ENCODE measurements at places on chromosomes 1 and 21.

GRCh38 chr21:37829447-37829846, 86.8 kb downstream of the KCNJ6 start:
- no peak for DNase-seq

DNA sequence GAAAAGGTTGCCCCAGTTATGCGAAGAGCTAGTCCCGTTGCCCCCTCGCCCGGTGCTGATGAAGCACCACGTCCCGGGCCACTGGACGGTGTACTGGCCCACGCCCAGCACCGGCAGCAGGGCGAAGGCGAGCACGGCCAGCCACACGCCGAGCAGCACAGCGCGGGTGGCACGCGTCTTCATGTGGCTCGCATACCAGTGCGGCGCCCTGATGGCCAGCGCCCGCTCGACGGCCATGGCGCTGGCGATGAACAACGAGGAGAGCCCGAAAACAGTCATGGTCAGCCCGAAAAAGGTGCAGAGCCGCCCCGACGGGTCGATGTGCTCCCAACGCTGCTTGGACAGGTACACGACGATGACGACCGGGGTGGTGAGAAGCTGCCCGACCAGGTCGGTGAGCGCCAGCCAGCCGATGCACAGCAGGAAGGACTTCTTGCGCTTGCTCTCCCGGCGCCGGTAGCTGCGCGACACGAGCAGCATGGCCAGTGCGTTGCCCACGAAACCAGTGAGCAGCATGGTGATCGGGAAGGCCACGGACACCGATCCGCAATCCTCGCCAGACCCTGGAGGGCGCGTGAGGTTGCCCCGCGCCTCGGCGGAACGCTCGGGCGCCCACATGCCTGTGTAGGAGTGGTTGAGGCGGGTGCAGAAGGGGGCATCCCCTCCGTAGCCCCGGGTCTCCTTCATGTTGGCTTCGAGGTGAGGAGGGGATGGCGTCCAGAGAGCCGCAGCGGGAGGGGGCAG, 553 bp downstream of the PTGER3 start:
- peak; percentile 12 for DNase-seq

- no peak for DNase-seq
These were observed 109.0 kb downstream of the PGBD5 start for GRCh38 chr1:230316864-230317745.

GRCh38 chr1:183544598-183545297, 45.5 kb downstream of the NCF2 start:
- no peak for DNase-seq

DNA sequence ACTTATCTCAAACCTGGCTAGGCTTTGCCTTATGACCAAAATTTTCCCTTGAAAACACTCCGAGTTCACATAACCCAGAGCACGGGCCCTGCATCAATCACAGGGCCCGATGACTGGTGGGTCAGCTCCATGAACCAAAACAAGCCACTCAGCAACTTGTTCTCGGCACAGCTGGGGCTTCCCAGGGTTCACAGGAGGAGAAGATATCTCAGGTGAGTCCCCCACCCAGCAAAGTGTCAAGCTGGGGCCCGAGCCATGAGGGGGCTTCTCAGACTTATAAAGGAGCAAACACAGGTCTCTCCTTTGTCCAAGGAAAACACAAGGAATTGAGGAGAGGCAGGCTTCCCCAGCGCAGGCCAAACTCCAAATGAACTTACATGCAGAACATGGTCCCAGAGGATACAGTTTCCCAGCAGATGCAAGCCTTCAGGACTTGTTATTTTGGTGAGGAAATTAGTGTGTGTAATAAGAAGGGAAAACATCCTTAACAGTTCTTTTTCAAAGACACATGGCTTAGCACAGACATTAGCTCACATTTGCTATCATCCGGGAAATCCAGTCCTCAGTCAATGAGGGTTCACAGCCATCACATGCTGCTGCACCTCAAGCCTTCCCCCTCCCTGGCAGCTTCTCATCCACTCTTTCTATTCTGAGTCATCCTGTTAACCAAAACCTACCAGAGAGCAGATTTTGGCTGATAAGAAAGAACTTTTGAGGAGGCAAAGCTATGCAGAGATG, 98.1 kb upstream of the NFIA start:
- DNase-seq, result no peak

DNA sequence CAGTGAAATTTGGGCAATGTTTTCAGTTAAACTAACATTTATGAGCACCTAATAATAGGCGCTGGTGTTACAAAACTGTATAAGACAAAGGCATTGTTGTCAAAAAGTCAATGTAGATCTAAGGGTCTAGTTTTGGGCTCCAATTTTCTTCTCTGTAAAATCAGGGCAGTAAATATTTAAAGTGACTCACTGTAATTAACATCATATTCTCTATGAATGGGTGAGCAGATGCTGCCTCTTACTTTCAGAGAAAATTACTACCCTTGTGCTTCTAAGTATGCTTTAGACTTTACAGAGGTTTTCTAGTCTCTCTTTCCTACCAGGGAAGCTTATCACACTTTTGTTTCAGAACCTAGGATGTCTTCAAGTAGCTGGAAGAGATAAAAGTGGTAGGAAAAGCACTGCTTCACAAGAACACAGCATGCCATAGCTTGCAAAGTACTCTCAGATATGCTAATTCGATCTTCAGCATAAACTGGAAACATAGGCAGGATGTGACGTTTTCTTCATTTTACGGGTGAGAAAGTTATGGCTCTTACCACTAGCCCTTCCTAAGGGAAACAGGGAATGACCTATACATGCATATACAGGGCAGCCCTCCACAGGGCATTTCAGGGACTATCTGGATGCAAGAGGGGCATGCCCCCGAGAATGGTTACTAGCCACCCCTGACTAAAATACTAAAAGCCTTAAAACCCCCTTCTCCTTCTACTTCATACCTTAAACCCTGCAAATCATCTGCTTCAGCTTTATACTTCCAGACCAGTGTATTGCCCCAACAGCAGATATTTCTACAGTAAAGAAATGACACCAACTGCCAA, 2.6 kb downstream of the C1orf116 start:
- no peak for DNase-seq

DNA sequence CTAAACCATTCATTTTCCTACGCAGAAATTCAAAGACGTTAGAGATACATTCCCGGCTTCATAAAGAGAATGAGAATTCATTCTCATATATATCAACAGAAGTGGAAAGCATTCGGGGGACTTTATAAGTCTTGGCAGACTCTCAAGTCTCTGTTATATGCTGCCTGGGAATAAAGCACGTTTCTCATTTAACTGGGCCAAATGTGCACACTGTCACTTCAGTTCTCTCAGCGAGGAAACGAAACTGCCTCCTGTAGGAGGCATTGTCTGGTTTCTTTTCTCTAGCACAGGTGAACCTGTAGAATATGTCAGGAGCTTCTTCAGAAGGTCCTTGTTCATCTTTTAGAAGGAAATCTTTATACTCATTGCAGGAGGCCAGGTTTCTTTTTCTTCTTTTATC, 367.6 kb downstream of the PTBP2 start:
- no peak for DNase-seq

DNA sequence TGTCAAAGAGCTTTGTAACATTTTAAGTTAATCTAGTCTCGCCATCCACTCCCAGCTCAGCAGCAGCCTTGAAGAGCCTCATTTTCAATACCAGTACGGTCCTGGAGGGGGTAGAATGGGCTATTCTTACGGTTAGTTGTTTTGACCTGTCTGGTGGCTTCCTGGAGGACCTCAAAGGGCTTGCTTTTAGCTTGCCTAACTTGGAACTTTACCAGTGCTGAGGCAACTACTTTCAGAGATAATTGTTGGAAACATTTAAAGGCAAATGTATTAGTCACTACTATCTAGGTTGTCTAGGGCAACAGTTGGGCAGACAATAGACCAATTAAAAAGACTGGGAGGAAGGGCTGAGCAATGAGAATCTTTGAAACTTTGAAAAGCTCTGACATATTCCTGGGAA, 56.0 kb downstream of the TTLL7 start:
- no peak for DNase-seq

DNA sequence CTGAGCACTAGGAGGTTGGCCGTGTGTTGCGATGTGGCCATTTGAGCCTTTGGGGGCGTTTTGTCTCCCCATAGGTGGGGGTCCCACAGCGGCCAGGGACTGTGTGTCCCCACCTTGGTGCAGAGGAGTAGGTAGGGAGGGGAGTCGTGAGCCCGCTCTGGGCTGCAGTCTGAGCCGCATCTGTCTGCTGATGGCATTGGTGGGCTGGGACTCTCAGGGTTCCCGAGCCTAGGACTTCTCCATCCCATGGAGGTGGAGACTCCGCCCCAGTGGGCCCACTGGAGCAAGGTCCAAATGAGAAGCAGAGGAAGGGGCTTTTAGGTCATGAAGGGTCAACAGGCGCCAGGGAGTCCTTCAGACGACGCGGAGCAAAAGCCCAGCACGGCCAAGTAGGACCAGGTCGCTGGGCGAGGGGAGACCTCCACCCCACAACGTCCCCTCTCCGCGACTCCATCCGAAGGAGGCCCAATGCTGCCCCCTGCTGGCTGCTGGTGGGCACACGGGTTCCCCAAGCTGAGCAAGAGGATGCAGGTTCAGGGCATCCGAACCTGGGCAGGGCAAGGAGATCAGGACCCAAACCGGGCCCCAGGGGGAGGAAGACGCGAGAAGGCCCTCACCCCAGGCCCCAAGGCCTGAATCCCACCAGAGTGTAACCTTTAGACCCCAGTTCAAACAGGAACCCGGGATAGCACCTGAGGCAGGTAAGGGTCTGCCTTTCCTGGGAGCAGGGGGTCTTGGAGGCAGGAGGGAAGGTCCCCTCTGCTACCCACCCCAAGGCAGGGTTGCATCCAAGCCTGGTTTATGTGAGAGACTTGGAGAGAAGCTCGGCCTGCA, 14.9 kb downstream of the TTC34 start:
- DNase-seq, result peak; percentile 48

DNA sequence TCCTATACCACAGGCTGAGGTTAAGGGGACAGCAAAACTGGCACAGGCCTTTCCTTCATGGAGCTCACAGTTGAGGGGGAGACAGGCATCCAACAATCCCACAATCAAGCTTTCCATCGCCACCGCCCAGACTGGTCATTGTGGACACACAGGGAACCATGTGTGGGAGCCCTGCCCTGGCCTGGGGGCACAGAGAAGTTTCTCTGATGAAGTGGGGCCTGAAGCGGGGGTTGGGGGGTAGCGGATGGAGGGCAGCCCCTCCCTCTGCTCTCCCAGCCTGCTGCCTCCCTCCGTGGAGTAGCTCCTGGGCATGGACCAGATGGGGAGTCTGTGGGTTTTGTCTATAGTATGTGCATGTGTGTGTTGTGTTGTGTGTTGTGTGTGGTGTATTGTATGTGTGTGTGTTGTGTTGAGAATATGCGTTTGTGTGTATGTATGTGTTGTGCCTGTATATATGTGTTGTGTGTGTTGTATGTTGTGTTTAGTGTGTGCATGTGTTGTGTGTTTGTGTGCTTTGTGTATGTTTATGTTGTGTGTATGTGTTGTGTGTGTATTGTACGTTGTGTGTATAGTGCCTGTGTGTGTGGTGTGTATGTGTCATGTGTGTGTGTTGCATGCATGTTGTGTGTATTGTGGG, 14.4 kb upstream of the LDLRAP1 start:
- DNase-seq, result no peak

DNA sequence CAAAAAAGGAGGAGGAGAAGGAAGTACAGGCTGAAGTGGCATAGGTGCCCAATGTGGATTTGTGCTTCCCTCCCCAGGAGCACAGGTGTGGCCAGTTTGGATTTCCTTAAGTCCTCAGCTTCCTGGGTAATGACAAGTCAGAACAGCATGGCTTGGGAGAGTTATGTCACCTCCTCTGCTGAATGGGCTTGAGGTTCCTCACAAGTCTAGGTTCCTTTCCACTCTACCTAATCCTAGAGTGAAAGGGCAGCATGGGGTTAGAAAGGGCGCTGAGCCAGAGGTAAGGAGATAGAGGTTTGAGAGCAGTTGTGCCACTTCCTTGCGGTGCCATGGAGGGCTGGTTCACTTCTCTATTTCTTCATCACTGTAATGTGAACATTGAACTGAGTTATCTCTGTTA, 35.5 kb upstream of the IL20 start:
- no peak for DNase-seq

DNA sequence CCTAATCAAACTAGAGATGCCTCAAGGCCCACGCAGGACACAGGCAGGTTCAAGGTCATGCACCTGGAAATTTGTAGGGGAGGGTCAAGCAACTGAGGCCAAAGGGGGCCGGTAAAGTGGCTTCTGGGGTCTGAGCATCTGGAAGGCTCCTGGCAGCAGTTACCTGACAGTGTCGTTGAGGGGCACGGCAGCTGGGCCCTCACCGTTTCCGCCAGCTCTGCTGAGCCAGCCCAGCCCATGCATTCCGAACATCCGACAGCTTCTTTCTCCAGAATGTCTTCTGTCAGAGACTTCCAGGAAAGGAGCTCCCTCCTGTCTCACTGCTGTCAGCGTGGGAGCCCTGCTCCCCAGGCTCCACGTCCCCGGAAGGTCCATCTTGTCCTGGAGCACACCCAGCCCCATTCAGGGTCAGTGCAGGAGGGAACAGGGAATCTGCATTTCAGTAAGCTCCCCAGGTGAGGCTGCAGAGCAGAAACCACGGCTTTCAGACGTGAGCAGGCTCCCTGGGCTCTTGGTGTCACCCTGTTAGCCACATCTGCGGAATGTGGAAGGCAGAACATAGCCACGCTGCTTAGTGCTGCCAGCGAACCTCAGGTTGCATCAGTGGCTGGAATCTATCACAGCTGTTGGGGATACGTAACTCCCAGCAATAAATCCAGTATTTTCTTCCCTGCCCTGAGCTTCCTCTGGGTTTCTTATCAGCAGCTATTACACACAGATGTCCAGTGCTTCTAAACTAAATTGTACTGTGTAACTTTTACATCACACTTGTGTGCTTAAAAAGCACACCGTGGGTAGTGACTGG, 36.3 kb upstream of the FAM3B start:
- no peak for DNase-seq

- DNase-seq, result no peak
These were observed 822.8 kb downstream of the BRINP3 start for GRCh38 chr1:189654906-189655305.

GRCh38 chr1:31488528-31488927, 75.5 kb downstream of the SERINC2 start:
- DNase-seq, result no peak

DNA sequence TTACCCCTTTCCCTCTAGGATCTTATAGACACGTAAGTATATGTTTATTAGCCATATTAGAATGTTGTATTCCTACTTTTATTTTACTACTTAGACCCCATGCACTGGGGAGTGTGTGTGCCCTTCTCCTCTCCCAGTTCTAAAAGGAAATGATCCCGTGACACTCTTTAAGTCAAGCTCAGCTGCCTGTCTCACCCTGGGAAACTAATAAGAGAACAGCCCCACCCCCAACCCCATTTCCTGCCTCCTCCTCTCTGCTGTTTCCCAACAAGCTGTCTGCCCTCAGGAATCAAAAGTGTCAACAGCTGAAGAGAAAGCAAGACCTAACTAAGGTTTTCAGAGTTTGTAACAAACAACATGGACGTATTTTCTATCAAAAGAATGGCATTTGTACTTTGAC, 92.6 kb upstream of the VAV3 start:
- no peak for DNase-seq

DNA sequence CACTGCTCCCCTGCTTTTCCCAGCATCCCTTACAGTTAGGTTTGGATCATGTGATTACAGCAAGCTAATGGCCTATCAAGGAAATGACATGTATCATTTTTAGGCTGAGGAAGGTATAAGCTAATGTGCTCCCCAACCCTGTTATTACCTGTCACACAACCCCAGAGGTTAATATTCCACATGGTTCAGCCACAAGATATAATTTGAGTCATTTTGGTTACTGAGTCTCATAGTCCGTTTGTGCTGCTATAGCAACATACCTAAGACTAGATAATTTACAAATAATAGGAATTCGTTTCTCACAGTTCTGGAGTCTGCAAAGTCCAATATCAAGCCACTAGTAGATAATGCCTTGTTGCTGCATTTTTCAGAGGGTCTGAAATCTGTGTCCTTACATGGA, 29.1 kb upstream of the SLC16A1 start:
- DNase-seq, result no peak

Measured in central memory CD4-positive, alpha-beta T cell (primary cell).